ENCODE measurements at places on chromosomes 11 and 22.

DNA sequence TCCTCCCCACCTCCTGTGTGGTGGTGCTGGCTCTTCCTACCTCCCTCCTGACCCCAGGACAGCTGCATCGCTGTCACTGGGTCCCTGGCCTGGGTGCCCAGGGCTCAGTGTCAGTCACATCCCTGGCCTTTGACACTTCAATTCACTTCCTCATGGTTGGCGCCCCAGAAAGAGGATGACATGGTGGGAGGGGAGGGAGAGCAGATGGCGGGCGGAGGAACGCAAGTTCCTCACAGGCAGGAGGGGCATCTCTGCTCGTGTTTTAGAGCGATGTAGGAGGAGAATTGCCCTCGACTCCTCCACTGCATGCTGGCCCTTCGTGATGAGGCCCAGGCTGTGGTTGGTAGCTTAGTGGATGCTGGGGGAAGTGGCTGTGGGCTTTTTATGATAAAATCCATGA, 35.1 kb upstream of the KRTAP5-7 start:
- DNase-seq = no peak

DNA sequence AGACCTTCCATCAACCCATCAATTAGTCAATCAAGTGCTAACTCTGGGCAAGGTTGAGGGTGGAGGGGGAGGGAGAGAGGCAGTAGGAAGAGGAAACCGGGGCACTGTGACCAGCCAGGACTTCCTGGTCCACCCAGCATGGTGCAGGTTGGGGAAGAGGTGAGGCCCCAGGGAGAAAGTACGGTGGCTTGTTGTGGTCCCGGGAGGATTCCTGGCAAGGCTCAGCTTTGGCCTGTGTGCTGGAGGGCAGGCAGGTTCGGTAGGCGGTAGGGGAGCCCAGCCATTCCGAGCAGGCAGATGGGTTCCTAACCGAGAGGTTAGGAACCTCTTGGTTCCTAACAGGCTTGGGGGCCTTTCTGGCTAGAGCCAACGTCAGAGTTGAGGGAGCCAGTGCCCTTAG, 10.8 kb downstream of the ST14 start:
- DNase-seq = no peak

DNA sequence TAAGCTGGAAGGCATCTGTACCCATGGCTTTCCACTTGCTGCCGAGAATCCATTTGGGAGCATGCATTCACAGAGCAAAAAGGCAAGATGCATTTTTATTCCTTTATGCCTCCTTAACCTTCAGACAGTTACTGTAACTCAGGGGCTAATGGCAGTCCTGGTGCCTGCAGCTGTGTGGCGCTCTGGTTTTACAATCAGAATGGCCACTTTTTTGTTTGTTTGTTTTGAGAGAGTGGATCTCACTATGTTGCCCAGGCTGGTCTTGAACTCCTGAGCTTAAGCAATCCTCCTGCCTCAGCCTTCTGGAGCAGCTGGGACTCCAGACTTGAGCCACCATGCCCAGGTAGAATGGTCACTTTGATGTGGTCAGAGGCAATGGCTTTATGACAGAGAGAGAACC, 101.8 kb downstream of the NAV2 start:
- DNase-seq = no peak

- no peak for DNase-seq
Observed at GRCh38 chr11:64799623-64800302, 3.3 kb downstream of the MAP4K2 start.

GRCh38 chr11:68447015-68447801, 13.3 kb upstream of the PPP6R3 start:
- DNase-seq = no peak

DNA sequence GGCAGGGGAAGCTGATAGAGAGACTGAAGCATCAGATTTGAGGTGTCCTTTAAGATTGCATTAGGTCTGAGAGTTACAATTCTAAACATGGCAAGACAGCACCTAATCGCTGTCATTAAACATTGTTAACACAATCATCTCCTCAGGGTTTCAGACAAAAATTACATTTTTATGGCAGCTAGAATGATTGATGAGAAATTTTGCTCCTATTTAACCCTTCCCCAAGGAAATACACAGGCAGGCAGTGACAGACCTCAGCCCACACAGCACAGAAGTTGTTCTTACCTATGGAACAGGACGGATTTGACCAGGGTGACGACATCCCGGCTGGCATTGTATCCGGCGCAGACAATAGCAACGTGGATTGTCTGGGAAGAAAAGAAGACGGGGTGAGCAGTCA, 294.3 kb downstream of the LARGE1 start:
- DNase-seq = no peak

GRCh38 chr11:128298271-128298670, 289.1 kb downstream of the ETS1 start:
- DNase-seq = no peak

GRCh38 chr22:41417622-41418390, 28.8 kb downstream of the TOB2 start:
- DNase-seq = no peak

- DNase-seq = no peak
Observed at GRCh38 chr11:69538854-69539253, 57.4 kb downstream of the LINC01488 start.

- DNase-seq = no peak
Observed at GRCh38 chr22:50226063-50226874, 18.6 kb downstream of the TUBGCP6 start.

DNA sequence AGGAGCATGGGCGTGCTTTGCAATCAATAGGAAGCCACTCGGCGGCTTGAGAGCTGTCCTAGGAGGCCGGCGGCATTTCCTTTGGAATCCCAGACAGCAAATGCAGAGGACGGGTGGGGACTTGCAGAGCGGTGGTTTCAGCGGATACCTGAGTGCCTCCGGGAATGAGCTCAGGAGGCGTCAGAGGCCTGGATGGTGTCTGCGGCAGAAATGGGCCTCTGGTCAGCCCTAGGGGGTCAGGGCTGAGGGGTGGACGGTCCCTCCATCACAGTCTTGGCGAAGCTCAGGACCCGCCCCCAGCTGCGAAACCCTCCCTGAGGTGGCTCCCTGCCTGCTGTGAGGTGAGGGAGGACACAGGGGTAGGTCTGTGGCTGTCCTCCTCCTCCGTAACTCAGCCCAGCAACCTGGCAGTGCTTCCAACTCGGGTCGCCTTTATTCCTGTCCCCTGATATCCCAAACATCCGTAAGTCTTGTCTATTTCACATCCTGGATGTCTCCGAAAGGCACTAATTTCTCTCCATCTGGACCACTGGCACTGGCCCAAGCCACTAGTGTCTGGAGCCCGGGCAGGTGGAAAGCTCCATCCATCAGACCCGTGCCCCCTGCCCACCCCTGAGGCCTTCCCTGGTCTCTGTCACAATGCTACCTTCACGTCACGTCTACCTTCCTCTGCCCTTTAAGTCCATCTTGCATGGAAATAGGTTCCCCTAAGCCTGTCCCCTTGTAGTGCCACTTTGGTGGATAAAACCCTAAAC, 686.6 kb downstream of the BRD1 start:
- DNase-seq = no peak

DNA sequence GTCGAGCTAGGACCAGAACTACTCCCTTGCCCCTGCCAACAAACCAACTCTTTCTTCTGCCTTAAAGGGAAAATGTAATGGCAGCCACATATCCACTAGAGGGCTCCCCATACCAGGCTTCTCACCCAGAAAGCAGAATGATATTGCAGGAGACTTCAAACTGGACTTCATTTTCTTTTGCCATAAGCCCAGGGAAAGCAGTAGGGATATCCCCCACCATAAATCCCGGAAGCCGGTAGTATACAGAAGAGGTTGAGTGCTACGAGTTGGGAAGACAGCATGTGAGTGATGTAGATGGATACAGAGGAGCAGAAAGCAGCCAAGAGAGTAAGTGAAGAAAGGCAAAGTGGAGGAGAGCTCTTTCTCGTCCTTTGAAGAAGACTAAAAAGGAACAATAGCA, 12.1 kb downstream of the PLAAT5 start:
- DNase-seq = peak; percentile 24

DNA sequence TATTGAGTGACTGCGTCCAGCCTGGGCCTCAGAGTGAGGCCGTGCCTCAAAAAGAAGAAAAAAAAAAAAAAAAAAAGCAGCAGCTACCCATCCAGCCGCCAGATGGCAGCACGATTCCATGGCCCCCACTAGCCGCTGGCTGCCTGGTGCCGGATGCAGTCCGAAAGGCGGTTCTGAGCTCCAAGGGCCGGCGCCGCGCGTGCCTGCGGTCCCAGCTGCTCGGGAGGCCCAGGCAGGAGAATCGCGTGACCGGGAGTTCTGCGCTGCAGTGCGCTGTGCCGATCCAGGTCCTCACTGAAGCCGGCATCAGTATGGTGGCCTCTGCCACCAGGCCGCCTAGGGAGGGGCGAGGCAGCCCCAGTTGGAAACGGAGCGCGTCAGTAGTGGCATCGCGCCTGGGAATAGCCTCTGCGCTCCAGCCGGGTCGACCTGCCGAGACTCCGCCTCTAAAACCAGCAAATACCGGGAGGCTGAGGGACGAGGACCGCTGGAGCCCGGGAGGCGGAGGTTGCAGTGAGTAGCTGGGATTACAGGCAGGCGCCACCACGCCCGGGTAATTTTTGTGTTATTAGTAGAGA, 19.3 kb downstream of the SCARF2 start:
- DNase-seq = no peak

GRCh38 chr11:324156-324555, 3.5 kb upstream of the IFITM3 start:
- no peak for DNase-seq

DNA sequence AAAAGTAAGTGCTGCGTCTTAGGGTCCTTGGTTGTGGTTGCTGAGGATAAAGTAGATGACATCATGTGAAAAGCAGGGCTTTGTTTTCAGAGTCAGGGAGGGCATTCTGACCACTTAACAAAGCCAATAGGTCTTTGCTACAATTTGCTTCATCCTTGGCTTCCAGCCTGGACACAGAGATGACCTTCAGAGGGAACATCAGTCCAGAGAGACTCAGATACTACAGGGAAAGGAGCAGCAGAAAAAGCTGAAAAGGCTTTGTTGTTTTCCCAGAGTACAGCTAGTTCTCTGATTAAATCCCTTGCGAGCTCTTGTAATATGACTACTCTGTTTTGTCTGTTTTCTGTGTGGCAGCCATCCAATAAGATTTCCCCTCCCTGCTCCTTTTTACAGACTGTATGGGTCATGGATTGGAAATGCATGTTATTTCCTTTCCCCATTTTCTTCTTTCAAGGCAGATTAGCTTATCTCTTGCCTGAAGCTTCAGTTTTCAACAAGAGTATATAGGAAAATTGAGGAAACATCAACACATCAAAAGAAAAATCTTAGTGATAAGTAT, 31.9 kb downstream of the ATG13 start:
- peak; percentile 87 for DNase-seq

- DNase-seq = peak; percentile 56
Observed at GRCh38 chr11:68212421-68213134, 518 bp downstream of the KMT5B start.

GRCh38 chr11:23236826-23237555, 376.7 kb upstream of the CCDC179 start:
- DNase-seq = peak; percentile 35
